SJCRH30 (cell line): ENCODE measurements at places on chromosomes 6 and 20. TPM values are rescaled to one million over a fixed set of nuclear protein-coding genes. Genes with fewer than 3 reads are reported as not detected.
A peak's percentile ranks its signal among the peaks of the same experiment; 100 is the strongest.

DNA sequence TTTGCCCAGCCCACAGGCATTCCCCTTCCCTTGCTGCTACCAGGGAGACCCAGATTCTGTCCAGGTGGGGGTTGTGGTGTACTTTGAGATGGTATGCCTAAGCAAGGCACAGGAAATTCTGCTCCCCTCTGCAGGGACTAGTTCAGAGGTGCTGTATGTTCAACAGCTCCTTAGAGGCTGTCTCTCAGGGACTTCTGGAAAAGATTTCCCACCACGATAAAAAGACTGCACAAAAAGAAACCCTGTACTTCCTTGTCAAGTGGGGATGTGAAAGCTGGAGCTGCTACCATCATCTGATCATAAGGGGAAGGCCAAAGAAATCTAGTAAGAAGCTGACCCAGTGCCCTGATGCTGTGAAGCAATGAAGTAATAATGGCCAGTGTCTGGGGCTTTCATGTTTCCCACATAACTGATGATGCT, 51.5 kb upstream of the SMIM29 start:
- DNase-seq: no peak

DNA sequence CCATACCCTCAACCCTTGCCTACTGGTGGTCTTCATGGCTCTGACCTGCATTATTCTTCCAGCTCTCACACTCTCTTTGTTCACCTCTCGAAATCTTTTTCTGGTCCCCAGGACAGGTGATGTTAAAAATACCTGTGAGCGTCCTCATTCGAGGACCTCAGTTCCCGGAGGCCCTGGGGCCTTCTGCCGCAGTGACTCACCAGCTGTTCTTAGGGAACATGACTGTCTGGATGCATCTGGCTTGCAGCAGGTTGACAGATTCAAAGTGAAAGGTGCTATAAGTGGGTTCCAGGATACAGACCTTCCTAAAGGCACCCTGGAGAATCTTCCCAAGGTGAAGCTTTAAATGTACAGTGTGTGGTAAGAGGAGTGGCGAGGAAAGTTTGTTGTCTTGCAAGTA, 210.4 kb upstream of the KCNG1 start:
- DNase-seq: no peak

Gene PAX1
- total RNA-seq: not detected in 2 replicates

GRCh38 chr6:45423824-45424450, 46.2 kb upstream of the SUPT3H start:
- DNase-seq: peak; percentile 55

- no peak for DNase-seq
Observed at GRCh38 chr6:48985025-48985424, 478.0 kb downstream of the MMUT start.

DNA sequence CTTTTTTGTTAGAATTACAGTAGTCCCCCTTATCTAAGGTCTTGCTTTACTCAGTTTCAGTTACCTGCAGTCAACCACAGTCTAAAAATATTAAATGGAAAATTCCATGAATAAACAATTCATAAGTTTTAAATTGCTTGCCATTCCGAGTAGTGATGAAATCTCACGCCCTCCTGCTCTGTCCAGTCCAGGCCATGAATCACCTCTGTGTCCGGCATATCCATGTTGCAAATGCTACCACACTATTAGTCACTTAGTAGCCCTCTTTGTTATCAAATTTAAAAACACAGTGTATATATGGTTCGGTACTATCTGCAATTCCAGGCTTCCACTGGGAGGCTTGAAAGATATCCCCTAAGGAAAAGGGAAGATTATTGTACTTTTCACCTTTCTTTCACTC, 164.6 kb upstream of the FAM83B start:
- no peak for DNase-seq

- no peak for DNase-seq
Observed at GRCh38 chr6:150680510-150680909, 80.8 kb downstream of the PLEKHG1 start.

Gene PTP4A1
- total RNA-seq: 26.7 and 28.4 TPM in 2 replicates

Gene SIRPB1
- total RNA-seq: not detected in 2 replicates

- no peak for DNase-seq
Observed at GRCh38 chr6:165184192-165184979, 125.0 kb downstream of the C6orf118 start.

Gene MAP3K5
- 15.2 and 15.9 TPM in 2 replicates for total RNA-seq

GRCh38 chr20:3801299-3801698, 5.2 kb downstream of the CDC25B start:
- DNase-seq: no peak

Gene KCNK15
- not detected in 2 replicates for total RNA-seq

DNA sequence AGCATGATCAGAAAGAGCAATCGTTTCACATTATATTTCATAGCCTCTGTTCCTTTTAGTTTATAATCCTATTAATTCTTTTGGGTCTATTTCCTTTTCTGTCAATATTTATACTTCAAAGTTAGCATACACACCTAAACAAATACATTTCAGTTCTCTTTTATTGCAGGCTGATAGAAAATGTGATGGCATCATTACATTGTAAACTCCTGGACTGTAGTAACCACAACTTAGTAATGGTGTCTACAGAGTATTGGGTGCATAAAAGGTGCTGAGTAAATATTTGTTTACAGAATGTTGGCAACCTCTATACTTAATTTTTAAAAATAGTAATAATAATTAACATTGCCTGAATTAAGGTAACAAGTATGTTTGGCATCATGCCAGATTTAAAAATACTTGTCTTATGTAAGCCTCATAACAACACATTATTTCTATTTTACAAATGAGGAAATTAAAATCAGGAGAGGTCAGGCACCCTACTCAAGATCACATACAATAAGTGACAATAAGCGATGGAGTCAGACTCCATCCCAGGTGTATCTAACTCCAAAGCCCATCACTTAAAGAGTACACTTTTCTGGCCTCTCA, 195.0 kb downstream of the UBE3D start:
- DNase-seq: no peak

- no peak for DNase-seq
Observed at GRCh38 chr6:169211881-169212280, 41.8 kb downstream of the THBS2 start.

DNA sequence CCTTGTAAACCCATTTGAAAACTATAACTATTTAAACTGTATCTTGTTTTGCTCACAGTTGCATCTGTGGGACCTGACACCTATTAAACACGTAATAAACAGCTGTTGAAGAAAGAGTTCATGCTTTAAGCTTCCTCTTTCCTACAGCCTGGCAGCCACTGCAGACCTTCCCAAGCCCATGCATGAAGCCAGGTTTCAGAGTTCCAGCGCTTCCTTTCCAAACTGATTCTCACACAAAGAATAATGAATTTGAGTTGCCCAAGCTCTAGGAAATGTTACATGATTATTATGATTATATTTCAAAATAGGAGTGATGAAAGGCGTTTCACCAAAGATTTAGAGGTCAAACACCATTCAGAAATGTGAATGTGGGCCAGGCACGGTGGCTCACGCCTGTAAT, 3.7 kb downstream of the AGPAT4 start:
- DNase-seq: no peak

Gene APOM
- 1.8 and 2.0 TPM in 2 replicates for total RNA-seq

- DNase-seq: peak; percentile 6
Observed at GRCh38 chr6:15824811-15825210, 162.0 kb upstream of the DTNBP1 start.

GRCh38 chr20:41068806-41069205, 40.2 kb downstream of the TOP1 start:
- no peak for DNase-seq

GRCh38 chr20:44758247-44759101, 12.8 kb downstream of the KCNK15 start:
- no peak for DNase-seq

DNA sequence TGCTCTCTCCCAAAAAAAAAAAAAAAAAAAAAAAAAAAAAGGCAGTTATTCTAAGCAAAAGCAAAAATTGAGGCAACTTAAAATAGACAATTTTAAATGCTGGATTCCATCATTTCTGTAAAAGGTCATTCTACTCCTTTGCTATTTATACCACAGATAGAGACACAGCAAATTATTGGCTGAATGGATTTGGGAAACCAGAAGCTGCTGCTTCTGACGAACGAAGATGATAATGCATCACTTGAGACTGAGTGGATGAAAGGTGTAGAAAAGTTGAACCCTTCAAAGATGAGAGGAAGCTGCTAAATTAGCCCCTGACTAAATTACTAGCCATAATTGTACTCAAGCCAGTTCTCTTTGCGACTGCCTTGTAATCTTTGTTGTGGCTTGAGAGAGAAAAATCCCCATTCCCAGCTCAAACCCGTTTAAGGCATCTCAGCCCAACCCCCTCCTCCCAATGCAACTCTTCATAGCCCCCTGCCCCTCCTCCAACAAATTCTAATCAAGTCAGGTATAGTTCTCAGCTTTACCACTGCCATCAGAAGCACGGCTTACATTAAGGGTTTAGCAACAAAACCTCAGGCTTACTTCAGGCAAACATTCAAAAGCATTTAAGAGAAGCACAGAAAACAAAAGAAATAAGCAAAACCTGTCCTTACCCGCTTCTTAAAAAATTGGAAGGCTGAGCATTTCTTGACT, 1.0 kb downstream of the SGK1 start:
- no peak for DNase-seq

GRCh38 chr20:13017883-13018535, 9.2 kb downstream of the SPTLC3 start:
- no peak for DNase-seq

DNA sequence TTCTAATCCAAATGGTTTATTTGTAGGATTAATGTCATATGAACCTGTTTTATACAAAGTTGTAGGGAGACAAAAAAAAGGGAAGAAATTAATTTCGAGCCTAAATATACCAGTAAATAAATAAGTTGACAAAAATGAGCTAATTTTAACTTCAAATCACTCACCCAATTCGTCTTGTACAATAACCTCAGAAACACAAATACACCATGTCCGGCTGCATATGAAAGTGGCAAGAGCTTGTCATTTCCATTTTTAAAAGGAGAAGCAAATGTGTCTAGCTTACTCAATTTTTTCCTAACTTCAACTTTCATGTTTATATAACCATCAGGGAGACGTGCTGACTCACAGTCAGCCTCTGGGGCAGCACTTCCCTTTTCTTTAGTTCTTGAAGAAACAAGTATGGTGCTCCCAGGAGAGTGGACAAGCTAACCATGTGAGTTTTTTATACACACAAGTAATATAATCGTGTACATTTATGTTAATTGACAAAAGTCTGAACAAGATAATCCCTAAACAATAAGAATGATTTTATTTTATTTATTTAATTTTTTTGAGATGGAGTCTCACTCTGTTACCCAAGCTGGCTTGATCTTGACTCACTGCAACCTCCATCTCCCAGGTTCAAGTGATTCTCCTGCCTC, 55.5 kb upstream of the SGK1 start:
- DNase-seq: no peak

Gene PREX1
- 88.9 and 92.8 TPM in 2 replicates for total RNA-seq

GRCh38 chr6:132202574-132202973, 198.7 kb downstream of the MOXD1 start:
- peak; percentile 52 for DNase-seq

Gene MAP1LC3A
- 0.10 and 0.23 TPM in 2 replicates for total RNA-seq

DNA sequence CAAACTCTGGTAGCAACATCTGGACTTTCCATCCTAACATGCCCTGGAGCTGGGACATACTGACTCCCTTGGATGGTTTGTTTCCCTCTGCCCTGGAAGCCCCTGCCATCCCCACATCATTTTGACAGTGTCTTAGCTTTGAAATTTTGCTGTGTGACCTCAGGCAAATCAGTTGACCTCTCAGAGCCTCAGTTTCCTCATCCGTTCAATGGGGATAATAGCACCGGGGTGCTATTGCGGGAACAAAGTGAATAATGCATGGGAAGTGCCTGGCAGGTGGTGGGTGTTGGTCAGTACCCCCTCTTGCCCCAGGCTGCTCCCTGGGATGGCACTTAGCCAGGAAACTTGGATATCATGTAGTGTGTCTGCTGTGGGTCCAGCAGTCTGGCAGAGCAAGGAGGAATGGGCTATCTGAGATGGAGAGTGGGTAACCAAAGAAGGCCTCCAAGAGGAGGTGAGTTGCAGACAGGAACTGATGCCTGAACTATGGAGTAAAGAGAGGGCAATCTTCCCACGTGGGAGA, 88.6 kb downstream of the MRPL14 start:
- no peak for DNase-seq

- DNase-seq: no peak
Observed at GRCh38 chr6:154673919-154674318, 59.3 kb upstream of the SCAF8 start.

DNA sequence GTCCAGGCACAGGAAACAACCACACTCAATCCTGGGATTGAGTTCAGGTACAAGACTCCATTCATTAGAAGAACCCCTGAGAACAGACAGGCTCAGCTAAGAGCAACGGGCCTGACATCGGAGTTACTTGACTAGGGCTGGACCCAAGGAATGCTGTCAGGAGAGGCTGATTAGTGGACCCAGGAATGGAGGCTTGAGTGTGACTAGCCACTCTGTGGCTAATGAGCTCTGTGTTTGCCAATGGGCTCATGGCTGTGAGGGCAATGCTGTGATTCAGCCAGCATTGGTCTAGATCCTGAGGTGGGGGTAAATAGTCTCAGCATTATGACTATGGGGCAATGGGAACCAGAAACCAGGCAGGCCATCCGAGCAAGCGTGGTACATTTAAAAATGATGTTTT, 71.8 kb downstream of the RIOK1 start:
- no peak for DNase-seq

- no peak for DNase-seq
Observed at GRCh38 chr6:151089978-151090377, 149.8 kb upstream of the AKAP12 start.

- DNase-seq: no peak
Observed at GRCh38 chr6:110674096-110674495, 141.2 kb downstream of the CDK19 start.

DNA sequence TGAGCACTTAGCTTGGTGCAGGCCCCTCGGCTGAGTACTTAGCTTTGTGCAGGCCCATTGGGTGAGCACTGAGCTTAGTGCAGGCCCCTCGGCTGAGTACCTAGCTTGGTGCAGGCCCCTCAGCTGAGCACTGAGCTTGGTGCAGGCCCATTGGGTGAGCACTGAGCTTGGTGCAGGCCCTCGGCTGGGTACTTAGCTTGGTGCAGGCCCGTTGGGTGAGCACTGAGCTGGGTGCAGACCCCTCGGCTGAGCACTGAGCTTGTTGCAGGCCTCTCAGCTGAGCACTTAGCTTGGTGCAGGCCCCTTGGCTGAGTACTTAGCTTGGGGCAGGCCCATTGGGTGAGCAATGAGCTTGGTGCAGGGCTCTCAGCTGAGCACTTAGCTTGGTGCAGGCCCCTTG, 387.1 kb downstream of the THBS2 start:
- no peak for DNase-seq

DNA sequence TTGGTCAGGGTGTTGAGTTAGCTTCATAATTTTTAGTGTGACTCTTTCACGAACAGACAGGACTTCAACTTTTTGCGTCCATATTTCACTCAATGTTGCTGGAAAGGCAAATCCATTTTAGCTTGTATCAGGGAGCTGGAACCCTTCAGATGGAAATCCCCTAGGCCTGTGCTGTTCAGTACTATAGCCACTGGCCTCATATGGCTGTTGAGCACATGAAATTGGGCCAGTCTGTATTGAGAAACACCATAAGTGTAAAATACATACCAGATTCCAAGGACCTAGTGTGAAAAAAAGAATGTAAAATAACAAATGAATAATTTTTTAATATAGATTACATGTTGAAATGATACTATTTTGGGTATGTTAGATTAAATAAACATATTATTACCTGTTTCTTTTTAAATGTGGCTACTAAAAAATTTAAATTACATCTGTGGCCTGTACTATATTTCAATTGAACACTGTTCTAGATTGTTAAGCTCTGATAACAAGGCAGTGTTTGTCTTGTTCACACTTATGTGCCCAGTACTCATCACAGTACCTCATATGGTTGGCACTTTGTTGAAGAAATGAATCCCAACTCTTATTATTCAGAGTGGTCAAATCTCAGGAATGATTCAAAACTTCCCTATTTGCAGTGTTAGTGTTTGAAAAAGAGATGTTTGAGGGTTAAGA, 34.3 kb downstream of the CTNNBL1 start:
- DNase-seq: no peak

- DNase-seq: no peak
Observed at GRCh38 chr6:169230946-169231789, 22.5 kb downstream of the THBS2 start.
